Stimulated activated CD4-positive, alpha-beta T cell treated with anti-CD3 and anti-CD28 coated beads, Interleukin-12 subunit alpha, Interleukin-12 subunit beta, amount 100 ng/mL, for 4 hours (primary cell): ENCODE measurements at places on chromosomes 12 and 14.

- no peak for DNase-seq
These were observed 71.4 kb upstream of the PRMT8 start for GRCh38 chr12:3419558-3419957.

GRCh38 chr14:102930753-102931579 lies 8.5 kb downstream of the AMN start:
- no peak for DNase-seq

GRCh38 chr12:26668230-26668629 lies 164.8 kb downstream of the ITPR2 start:
- no peak for DNase-seq

GRCh38 chr12:57078519-57079404 lies at the start of gene NEMP1:
NEMP1 (minus strand) TSS chr12:57078791; CDS start chr12:57078745, 46 bp downstream.
- peak; percentile 82 for DNase-seq

DNA sequence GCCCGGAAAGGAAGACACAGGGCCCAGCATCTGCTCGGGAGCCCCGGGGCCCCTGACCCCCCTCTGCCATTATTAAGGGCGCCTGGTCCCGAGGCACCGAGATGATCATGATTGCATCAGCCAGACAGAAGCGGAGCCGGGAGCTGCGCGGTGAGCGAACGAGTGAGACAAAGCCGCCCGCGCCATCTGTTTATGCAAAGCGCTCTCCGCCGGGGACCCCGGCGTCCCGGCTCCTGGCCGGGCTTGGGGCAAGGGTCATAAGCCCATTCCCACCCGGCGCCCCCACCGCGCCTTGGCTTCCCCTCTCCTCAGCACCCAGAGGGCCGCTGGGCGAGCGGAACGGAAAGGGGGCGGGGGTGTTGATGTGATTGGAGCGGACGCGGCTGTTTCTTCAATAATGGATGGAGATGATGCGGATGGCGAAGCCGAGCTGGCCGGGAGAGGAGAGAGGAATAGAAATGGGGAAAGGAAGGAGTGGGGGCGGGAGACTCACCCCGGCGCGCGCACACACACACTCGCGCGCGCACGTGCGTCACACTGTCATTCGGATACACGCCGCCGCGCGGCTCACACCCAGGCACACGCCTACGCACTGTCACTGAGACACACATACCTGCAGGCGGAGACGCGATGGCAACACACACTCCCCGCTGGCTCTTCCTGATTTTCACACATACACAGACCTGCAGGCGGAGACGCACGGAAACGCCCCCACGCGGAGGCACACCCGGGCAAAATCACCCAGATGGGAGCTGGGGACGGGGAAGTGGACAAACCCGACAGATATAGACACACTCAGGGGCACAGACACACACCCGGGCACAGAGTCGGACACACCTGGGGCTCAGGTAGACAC lies 10.7 kb downstream of the STAC3 start:
- peak; percentile 70 for DNase-seq

GRCh38 chr12:56241424-56242303 lies 11.8 kb downstream of the SLC39A5 start:
- DNase-seq: no peak

DNA sequence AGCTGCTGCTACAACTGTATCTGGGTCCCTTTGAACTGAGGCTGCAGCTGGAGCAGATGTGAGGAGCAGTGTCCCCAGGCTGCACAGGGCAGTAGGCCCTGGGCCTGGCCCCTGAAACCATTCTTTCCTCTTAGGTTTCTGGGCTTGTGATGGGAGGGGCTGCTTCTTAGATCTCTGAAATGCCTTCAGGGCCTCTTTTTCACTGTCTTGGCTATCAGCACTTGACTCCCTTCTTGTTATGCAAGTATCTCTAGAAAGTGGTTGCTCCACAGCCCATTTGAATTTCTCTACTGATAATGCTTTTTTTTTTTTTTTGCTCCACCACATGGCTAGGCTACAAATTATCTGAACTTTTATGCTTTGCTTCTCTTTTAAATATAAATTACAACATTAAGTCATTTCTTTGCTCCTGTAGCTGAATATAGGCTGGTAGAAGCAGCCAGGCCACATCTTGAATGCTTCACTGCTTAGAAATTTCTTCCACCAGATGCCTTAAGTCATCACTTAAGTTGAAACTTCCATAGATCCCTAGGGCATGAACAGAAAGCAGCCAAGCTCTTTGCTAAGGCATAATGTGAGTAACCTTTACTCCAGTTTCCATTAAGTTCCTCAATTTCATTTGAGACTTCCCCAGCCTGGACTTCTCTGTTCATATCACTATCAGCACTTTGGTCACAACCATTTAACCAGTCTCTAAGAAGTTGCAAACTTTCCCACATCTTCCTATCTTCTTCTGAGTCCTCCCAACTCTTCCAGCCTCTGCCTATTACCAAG lies 41.1 kb downstream of the ACSM4 start:
- DNase-seq: no peak

DNA sequence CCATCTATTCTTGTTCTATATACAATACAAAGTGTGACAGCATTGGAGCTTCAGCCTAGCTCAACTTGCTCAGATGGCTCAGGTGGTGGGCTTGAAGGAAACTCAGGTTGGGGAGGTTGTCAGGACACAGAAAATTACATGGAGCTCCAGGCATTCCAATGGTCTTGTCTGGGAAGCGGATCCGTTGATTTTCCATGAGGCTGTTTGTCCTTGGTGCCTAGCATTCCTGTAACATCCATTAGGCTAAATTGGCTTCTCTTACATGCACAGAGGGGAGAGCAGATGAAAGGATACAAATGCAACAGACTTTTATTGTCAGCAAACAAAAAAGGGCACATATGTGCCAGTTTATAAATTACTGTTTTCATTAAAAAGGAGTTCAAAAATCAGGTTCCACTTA lies 75.5 kb upstream of the OTX2 start:
- DNase-seq: no peak

DNA sequence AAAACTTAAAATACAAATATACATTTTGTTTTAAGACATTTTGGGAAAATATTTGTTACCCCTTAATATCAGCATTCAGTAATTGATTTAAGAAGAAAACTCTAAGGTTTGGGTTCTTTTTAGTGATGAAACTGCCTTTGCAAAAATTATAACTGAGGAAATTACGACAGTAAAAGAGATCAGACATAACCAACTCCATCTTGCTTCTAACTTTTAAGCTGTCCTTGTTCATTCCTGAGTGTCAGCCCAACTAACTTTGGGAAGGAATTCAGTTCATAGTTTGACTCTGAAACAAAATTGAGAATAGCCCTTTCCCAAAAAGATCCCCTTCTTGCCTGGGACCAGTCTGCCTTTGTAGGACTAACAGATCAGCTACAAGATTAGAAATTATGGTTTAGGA lies 93.0 kb downstream of the TMTC1 start:
- DNase-seq: no peak

- DNase-seq: no peak
These were observed 507.5 kb upstream of the STXBP6 start for GRCh38 chr14:25557466-25557865.

DNA sequence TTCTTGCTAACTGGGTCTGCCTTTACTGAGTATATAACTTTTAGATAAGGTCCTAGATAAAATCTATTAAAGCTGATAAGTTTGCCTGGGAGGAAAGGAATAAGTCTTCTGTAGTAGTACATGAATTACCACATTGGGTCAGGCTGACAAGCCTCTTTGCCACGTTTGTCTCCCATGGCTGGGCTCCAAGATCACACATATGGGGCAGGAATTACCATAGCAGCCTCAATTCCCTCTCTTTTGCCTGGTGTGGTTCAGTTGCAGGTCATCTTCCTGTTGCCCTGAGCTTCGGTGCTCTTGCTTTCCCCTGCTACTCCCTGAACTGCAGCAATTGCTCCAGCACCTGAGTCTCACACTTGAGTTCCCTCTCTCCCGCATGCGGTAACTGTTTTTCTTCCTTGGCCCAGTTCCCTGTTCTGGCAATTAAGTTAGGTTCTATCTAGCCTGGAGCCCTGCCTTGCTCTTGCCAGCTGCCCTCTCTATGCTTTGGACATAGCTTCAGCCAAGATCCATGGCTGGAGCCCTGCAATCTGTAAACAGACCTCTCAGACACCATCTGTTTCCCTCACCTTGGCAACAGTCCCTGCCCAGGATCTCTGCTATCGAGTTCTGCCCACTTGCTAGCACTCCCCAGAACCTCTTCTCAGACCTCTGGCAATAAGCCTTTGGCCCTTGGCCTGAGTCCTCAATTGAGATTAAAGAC lies 5.8 kb upstream of the GLT8D2 start:
- DNase-seq: no peak

DNA sequence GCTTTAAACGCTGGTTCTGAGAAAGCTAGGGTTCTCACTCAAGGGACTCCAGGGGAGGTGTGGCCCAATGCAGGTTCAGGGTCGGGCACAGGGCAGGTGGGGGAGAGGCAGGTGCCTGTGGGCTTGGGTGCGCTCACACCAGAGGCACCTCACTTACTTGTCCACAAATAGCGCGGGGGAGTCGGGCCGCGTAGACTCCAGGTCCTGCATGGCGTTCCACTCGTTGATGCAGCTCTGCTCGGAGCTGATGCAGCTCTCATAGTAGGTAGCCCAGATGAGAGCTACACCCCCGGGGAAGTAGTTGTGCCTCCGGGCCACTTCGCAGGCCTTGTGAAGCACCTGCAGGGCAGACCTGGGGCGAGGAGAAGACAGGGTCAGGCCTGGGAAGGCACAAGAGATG lies 49.9 kb downstream of the SSH1 start:
- DNase-seq: no peak

- no peak for DNase-seq
These were observed 1076.5 kb upstream of the FLRT2 start for GRCh38 chr14:84453307-84453950.

DNA sequence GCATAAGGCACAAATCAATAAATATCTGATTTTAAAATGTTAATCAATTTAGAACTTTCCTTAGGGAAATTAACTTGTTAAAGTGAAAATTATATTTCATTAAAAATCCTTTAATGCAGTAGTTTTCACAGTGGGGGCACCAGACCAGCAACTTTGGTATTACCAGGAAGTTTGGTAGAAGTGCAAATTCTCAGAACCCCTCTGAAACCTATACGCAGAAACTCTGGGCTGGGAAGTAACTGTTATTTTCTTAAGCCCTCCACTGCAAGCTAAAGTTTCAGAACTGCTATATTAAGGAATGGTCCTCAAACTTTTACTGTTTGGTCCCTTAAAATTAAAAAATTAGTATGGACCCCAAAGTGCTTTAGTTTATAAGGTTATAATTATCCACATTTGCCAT lies 35.7 kb downstream of the GNPTAB start:
- no peak for DNase-seq

DNA sequence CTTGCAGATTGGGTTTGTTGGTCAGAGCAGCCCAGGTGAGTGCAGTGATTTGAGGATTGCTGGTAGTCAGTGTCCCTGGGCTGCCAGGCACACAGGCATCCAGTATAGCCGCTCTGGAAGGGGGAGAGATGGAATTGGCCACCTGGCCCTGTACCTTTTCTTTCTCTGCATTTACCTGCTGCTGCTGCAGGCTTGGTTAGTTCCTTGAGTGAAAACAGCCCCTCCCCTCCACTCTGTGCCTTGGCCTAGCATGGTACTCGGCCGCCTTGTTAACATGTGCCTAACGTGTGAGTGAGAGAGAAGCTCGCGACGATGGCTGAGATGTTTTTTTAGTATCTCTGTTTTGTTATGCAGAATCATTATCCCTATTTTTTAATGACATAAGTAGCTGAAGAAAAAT lies 49.3 kb upstream of the AMN start:
- DNase-seq: no peak

DNA sequence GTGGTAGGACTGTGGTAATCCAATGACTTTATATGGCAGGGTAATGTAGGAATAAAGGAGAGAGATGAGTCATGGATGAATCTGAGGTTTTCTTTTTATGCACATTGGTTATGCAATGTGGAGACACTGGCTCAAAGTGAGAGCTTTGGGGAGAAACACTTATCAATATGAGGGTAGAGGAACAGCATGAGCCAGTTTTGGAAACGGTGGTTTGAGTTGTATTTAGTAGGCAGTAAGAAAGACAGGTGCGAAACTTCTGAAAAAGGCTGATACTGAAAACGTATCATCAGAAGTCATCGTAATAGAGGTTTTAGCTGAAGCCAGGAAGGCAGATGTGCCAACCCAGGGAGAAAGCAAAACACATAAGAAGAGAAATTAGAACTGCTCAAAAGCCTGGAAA lies 854.8 kb upstream of the SEL1L start:
- no peak for DNase-seq

GRCh38 chr12:52362118-52362726 lies 5.1 kb downstream of the KRT85 start:
- DNase-seq: no peak

DNA sequence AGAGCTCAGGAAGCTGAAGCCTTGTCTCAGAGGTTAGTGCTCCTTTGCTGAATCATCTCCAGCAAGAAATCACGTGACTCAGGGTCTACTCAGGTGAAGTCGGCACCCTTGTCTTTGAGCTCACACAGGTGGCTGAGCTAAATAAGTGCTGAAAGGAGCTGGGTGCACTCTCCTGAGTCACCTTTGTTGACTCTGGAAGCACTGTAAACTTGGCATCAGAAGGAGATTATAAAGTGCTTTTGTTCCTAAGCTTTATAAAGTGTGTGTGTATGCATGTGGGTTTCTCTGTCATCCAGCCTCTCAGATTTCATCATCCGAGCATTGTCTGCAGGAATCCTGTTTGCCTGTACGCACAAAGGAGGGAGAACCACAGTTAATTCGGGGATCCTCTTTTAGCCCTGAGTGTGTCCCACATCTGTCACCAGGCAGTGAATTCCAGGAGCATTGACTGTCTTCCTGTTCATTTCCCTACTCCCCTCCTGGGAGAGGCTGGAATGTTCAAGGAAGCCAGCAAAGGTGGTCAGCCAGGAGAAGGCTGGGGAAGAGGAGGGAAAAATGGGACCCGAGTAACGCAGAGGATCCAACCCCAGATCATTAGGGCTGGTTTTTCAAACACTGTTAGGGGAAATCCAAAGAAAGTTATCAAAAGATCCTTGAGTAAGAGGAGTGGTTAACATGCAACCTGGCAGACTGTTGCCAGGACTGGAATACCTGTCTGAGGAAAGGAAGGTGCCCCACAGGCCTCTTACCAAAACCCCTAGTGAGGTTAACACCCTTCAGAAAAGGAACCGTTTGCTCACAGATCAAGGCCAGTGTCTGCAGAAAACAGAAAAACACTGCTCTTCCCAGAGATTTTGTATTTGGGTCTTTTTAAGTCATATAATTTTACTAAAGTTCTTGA lies 157.5 kb upstream of the HIF1A start:
- DNase-seq: peak; percentile 29

GRCh38 chr14:95025941-95026340 lies 131.4 kb downstream of the DICER1 start:
- no peak for DNase-seq

GRCh38 chr12:92357584-92358261 lies 212.1 kb upstream of the BTG1 start:
- DNase-seq: no peak

GRCh38 chr12:121239351-121240061 lies 29.6 kb downstream of the P2RX4 start:
- DNase-seq: no peak
